ENCODE measurements at places on chromosomes 7 and 10.

DNA sequence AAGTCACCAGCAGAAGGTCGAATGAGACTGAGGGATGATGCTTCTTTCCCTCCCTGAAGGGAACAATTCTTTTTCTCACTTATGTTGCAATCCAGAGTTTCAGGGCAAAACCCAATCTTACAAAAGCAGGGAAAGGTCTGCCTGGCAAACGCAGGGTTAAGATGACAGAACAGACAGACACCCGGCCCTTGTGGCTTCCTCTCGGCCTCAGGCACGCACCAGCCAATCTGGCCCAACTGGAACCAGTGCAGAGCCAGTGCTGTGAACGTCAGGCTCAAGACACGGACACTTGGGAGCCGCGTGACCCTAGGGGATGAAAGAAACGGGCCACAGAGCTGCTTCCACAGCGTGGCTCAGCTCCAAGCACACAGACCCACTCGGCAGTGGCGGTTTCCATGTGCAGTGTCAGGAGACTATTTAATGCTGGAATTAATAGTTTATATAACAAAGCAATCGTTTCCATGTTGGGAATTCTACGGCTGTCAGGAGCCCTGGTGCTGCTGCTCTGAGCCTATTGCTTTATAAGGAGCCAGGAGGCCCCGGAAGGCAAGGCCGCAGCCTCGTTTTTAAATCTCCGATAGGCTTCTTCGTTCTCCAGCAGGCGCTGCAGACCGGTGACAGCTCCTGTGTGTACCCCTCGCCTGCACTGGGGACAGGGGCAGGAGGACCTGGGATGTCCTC is 198.4 kb downstream of the DIP2C start:
- DNase-seq, result no peak

- DNase-seq, result no peak
These were observed 33.3 kb downstream of the CALML3 start for GRCh38 chr10:5557799-5558771.

GRCh38 chr7:114970308-114970707 is 48.4 kb downstream of the MDFIC start:
- no peak for DNase-seq

DNA sequence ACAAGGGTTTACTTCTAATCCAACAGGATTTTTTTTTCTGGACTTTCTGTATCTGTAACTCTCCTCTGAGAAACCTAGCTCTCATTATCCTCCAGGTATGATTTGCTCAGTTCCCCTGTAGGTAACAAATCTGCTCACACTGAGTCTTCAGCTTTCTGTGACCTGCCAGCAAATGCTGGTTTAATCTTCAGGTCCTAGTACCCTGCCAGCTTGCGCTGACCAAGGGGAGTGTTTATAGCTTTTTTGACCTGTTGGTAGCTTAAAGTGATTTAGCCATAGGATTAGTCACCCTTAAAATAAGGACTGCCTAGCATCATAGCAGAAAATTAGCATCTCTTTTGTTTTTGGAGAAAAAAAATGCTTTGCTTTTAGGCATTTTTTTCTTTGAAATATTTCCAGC is 22.4 kb downstream of the SND1 start:
- no peak for DNase-seq

DNA sequence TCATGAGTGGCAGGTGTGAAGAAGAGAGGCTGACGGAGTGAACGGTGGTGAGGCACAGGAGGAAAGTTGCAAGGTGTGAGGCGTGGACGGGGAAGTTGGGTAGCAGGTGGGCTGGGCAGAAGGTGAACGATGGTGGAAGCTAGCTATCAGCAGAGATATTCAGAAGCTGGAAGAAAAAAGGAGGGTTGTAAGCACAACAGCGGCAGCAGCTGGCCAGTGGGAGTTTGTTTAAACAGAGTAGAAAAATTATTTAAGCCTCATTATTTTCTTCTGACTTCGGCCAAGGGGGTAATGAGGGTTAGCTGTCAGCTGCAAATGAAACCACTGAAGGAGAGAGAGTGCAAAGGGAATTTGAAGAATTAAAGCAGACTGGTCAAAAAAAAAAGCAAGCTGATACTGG is 62.1 kb upstream of the PRKAR2B start:
- no peak for DNase-seq

DNA sequence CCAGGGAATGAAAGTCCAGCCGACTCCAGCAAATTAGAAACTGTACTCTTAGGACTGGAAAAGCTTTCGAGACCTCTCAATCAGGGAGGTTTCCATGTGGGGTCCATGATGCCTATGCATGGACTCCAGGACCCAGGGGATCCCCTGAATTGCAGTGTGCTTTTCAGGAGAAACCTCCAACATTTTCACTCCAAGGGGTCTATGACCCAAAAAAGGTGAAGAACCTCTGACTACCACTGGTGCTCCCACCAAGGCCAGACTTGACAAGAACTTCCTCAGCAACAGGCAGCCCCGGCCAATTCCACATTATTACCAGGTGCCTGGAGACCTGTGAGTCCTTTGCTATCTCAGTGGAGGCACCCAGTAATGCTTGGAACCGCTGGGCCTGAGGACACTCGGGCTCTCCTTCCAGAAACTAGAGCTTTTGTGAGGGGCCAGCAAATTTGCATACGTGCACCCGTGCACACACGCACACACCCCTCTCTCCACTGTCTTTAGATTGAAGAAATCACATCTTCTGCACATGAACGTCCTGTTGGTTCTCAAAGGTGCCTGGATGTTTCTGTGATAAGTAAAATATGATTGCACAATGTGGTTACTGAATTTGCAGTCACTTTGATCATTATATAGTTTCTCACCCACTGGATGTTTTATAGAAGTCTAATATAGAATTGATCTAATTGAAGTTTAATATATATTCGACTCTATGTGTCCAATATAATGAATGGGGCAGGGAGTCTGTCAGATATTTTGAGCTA is 54.7 kb downstream of the SYPL1 start:
- no peak for DNase-seq

GRCh38 chr10:76017733-76018433 is 586.5 kb downstream of the LRMDA start:
- no peak for DNase-seq

- no peak for DNase-seq
These were observed 357.5 kb upstream of the BMPER start for GRCh38 chr7:33547880-33548279.

DNA sequence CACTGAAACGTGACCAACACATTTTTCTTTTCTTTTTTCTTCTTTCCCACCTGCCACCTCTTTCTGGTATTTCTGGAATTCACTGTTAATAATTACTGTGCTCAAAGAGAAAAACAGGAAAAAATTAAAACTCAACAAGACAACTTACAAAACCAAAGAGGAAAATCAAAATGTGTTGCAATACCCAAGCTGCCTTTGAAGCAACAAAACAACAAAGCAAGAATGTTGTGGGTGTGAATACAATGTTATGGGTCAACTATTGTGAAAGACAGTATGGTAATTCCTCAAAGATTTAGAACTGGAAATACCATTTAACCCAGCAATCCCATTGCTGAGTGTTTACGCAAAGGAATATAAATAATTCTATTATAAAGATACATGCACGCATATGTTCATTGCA is 415.1 kb downstream of the GFRA1 start:
- DNase-seq, result no peak

DNA sequence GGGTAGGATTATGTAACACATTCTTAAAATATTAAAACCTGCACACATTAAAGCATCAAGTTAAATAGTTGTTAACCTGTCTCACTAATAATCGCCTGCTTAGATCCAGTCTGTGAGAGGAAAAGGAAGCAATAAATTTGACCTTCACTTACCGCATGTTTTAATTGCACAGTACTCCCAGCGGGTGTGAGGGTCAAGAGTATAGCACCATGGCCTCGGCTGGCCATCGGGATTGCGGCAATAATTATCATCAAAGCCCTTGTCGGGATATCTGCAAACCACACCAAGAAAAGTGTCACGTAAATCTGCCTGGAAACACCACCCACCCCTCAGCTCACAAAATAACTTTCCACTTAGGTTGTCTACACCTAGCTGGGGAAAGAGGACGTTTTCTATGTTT is 26.6 kb downstream of the HGF start:
- DNase-seq, result no peak

GRCh38 chr10:123367195-123367594 is 213.0 kb downstream of the BUB3 start:
- no peak for DNase-seq

GRCh38 chr7:102291056-102291915 is 4.6 kb downstream of the SH2B2 start:
- no peak for DNase-seq

GRCh38 chr7:48088559-48089045 is 463 bp upstream of the UPP1 start:
- DNase-seq, result no peak

- no peak for DNase-seq
These were observed 18.5 kb downstream of the VSTM2A start for GRCh38 chr7:54560723-54561122.

GRCh38 chr10:34959786-34960185 is 130.4 kb downstream of the CUL2 start:
- DNase-seq, result no peak

DNA sequence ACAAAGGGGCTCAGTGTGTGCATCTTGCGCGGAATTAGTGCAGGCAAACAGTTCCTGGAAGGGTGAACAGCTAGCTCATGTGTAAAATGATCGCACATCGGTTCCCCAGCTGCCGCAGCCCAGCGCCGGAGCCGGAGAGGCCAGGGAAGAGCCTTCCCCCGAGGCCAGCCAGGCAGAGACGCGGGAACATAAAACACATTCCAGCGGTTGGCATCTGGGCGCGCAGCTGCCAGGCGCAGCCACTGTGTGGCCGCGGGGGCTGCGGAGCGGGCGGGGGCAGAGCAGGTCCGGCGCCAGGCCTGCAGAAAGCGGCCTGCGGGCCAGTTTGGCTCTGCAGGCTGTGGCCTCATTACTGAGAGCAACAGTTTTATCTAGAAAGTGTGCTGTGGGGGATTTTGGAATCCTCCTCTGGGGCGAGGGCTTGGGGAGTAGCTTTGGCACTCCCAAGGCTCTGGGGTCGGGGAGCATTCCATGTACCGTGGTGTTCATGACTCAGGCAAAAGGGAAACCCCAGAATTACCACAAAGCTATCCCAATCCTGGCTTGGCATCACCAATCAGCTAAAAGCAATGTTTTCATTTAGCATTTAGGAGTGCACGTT is 74.3 kb downstream of the SAMD9 start:
- no peak for DNase-seq

- DNase-seq, result no peak
These were observed 198.3 kb downstream of the HDAC9 start for GRCh38 chr7:18693816-18694215.

DNA sequence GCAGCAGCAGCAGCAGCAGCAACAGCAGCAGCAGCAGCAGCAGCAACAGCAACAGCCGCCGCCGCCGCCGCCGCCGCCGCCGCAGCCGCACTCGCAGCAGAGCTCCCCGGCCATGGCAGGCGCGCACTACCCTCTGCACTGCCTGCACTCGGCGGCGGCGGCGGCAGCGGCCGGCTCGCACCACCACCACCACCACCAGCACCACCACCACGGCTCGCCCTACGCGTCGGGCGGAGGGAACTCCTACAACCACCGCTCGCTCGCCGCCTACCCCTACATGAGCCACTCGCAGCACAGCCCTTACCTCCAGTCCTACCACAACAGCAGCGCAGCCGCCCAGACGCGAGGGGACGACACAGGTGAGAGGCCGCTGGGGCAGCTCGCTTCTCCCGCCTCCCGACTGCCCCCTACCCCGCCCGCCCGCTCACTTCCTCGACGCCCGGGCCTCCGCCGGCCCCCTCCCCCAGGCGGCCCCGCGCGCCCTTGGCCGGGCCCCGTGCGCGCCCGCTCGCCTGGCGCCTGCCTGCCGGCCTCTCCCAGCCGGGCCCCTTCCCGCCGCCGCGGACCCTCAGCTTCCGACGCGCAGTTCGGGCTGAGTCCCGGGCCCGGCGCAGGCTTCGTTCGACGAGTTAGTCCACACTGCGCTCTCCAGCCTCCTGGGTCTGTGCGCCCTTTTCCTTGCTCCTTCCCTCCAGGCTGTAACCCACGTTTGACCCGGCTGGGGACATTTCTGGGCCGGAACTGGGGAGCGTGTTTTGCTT is 882 bp downstream of the DLX6 start:
- no peak for DNase-seq

GRCh38 chr7:39661960-39662359 is 38.6 kb downstream of the RALA start:
- DNase-seq, result no peak

DNA sequence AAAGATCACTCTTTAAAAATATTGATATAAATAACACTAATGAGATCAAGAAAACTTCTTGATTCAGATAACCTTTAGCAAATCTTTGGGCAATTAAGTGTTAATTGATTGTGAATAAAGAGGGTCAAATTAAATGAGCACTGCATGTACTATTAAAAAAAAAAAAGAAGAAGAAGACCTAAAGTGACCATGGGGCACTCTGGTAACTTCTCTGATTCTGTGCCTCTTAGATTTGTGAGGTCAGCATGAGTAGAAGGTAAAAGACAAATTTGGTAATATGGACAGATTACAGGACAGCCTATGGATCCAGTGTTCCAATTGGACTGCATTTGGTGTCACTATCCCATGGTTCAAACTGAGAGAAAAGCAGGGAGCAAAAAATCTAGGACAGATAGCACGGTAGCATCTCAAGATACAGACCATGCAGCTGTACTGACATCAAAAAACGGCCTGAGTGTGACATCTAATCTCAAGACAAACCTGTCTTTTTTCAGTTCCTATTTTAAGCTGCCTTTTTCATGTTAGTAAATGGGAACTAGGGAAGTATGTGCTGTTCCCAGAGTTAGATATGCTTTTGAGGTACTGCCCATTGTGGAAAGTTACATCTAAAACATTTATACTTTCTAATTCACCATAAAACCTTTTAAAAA is 128.0 kb downstream of the KCND2 start:
- no peak for DNase-seq

DNA sequence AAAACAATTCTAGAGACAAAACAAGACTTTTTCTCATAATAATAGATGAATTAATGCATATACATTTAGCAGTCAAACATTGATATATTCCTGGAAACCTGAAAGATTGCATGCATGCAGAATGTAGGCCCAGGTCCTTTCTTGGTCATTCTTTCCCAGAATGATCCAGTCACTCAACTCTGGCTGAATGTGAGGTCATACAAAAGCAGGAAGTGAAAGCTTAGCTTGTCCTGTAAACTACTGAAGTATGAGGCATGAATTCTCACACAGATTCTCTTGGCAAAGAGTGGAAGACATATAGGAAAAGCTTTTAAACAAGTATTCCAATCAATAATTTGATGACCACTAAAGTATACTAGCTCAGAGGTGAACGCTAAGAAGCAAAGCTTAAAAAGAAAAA is 253.9 kb downstream of the PPP1R3A start:
- no peak for DNase-seq

Data from effector CD4-positive, alpha-beta T cell (primary cell).